Muscle of leg (tissue), 16 donors: ENCODE measurements at places on chromosomes 2 and 18.

DNA sequence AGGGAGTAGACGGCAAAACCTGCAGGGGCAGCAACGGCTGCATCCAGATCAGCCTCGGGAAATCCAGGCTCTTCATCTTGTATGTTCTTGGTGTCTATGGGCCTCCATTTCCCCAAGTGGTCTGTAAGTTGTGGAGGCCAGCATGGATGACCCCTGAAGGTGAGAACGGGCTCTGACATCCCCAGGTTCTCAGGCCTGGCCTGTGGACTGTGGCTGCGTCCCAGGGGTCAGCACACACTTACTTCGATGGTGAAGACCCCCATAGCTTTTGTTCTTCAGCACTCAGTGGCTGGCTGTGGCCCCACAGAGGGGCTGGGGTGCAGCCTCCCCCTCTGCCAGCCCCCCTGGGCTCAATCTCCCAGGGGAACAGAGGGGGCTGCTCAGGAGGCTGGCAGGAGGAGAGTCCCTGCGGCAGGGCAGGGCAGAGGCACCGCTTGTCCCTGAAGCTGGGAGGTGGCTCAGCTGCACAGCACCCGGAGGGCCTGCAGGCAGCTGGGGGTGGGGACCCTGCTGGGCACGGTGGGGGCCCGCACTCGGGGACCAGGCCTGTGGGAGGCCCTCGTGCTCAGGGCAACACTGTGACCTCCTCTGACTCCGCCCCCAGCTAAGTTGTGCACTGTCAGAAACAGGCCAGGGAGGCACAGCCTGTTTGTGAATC is 3.8 kb downstream of the SLC66A3 start:
- peaks cover 14% of the 10 kb centered on the region for H3K4me1 ChIP-seq
- H3K4me3 ChIP-seq = no peak overlapping the region
- H3K36me3 ChIP-seq = peaks cover 5% of the 10 kb centered on the region
- no peak for DNase-seq
- no peak overlapping the region for H3K27ac ChIP-seq

GRCh38 chr2:33441235-33441810 is 35.1 kb upstream of the RASGRP3 start:
- no peak overlapping the region for H3K4me3 ChIP-seq
- H3K27ac ChIP-seq = no peak overlapping the region
- peak; percentile 84 for DNase-seq
- H3K4me1 ChIP-seq = no peaks in the 10 kb centered on the region
- H3K36me3 ChIP-seq = no peaks in the 10 kb centered on the region

GRCh38 chr2:231360881-231361371 is 34.6 kb upstream of the B3GNT7 start:
- no peak overlapping the region for H3K4me3 ChIP-seq
- H3K27me3 ChIP-seq = no peaks in the 10 kb centered on the region
- no peak overlapping the region for H3K27ac ChIP-seq
- H3K4me1 ChIP-seq = peaks cover 6% of the 10 kb centered on the region

DNA sequence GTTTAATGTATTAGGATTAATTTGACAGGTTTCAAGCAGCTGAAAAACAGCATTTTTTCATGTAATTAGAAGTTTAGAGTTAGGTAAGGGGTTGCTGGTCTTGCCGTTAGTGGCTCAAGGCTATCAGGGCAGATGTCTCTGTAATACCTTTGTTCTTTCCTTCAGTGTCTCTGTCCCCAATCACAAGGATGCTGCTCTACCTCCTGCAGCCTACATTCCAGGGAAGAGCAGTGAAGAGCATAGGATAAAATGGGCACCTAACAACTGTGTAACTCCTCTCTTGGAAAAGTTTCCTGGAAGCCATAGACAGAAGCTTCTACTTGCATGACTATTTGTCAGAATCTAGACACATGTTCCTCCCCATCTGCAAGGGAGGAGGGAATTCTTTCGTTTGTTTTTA is 9.4 kb upstream of the SERPINB7 start:
- no peaks in the 10 kb centered on the region for H3K4me1 ChIP-seq
- H3K27ac ChIP-seq = no peak overlapping the region
- H3K36me3 ChIP-seq = no peaks in the 10 kb centered on the region
- H3K27me3 ChIP-seq = no peaks in the 10 kb centered on the region

GRCh38 chr2:217899231-217900009 is 103.4 kb downstream of the TNS1 start:
- no peak overlapping the region for H3K4me3 ChIP-seq
- H3K4me1 ChIP-seq = peaks cover 64% of the 10 kb centered on the region
- peaks cover 68% of the 10 kb centered on the region for H3K36me3 ChIP-seq
- H3K27me3 ChIP-seq = no peaks in the 10 kb centered on the region
- no peak for DNase-seq
- no peak overlapping the region for H3K27ac ChIP-seq

- no peaks in the 10 kb centered on the region for H3K4me1 ChIP-seq
- H3K36me3 ChIP-seq = no peaks in the 10 kb centered on the region
- H3K27ac ChIP-seq = no peak overlapping the region
- DNase-seq = peak; percentile 75
Measured at GRCh38 chr18:78309924-78310323, 669.7 kb upstream of the SALL3 start.

- H3K27ac ChIP-seq = no peak overlapping the region
- no peak overlapping the region for H3K4me3 ChIP-seq
- H3K4me1 ChIP-seq = no peaks in the 10 kb centered on the region
- H3K36me3 ChIP-seq = no peaks in the 10 kb centered on the region
- DNase-seq = no peak
Measured at GRCh38 chr2:20001361-20001863, 11.1 kb downstream of the MATN3 start.

GRCh38 chr2:227706859-227707258 is 11.0 kb downstream of the SLC19A3 start:
- no peak for DNase-seq
- H3K27ac ChIP-seq = no peak overlapping the region
- H3K36me3 ChIP-seq = no peaks in the 10 kb centered on the region
- no peak overlapping the region for H3K4me3 ChIP-seq
- H3K27me3 ChIP-seq = no peaks in the 10 kb centered on the region

DNA sequence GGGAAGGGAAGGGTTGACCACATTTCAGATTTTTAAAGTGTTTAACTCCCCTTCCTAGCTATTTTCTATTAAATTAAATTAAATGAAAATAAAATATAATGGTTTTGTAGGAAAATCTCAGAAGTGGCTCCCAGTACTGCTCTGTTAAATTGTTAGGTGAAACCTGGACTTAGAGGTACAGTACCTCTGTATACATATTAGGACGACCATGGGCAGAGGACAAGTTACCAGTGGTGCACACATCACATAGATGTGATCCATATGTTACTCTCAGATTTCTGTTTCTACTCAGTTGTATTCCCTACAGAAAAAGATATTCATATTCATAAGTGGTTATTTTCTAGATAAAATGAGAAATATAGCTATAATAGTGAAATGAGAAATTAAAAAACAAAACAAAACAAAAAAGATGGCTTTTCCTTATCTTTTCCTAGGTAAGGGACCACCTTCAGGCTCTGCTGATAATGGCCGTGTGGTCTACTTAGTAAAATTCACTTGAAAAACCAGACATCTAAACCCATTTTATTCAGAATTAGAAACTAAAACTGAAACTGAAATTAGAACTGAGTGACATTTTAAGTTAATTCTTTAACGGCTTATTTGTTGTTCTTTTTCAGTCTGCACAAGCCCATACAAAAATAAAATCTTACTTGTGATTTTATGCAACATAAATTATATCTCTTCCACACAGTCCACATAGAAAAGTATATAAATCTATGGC is 832.5 kb upstream of the CHAC2 start:
- no peak for DNase-seq
- H3K27ac ChIP-seq = no peak overlapping the region
- H3K27me3 ChIP-seq = no peaks in the 10 kb centered on the region
- no peak overlapping the region for H3K4me3 ChIP-seq
- no peaks in the 10 kb centered on the region for H3K4me1 ChIP-seq
- H3K36me3 ChIP-seq = no peaks in the 10 kb centered on the region

GRCh38 chr2:105403783-105404698 is 5.2 kb upstream of the FHL2 start:
- H3K27ac ChIP-seq = no peak overlapping the region
- peaks cover 13% of the 10 kb centered on the region for H3K4me1 ChIP-seq
- H3K4me3 ChIP-seq = no peak overlapping the region

GRCh38 chr2:143819190-143819735 is 690.0 kb downstream of the ARHGAP15 start:
- H3K27me3 ChIP-seq = no peaks in the 10 kb centered on the region
- no peaks in the 10 kb centered on the region for H3K36me3 ChIP-seq
- H3K4me3 ChIP-seq = no peak overlapping the region
- DNase-seq = peak; percentile 24
- peaks cover 14% of the 10 kb centered on the region for H3K4me1 ChIP-seq
- H3K27ac ChIP-seq = no peak overlapping the region

DNA sequence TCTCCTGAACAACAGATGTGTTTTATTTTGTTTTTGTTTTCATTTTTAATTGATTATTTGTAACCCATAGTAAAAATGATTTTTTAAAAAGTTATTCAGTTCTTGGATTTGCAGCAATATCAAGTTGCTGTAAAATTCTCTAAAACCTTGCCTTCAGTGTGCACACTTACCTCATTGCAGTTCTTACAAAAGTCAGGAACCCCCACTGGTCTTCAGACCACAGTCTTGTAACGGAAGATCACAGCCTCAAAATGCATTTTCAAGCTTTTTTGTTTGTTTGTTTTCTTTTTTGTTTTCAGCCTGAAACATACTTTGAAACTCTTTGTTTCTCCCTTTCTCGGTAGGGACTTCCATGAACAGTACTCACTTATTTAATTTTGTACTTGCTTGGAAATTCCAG is 1012.8 kb upstream of the GYPC start:
- no peak for DNase-seq
- no peak overlapping the region for H3K27ac ChIP-seq
- H3K36me3 ChIP-seq = no peaks in the 10 kb centered on the region
- H3K27me3 ChIP-seq = no peaks in the 10 kb centered on the region
- no peaks in the 10 kb centered on the region for H3K4me1 ChIP-seq
- no peak overlapping the region for H3K4me3 ChIP-seq

DNA sequence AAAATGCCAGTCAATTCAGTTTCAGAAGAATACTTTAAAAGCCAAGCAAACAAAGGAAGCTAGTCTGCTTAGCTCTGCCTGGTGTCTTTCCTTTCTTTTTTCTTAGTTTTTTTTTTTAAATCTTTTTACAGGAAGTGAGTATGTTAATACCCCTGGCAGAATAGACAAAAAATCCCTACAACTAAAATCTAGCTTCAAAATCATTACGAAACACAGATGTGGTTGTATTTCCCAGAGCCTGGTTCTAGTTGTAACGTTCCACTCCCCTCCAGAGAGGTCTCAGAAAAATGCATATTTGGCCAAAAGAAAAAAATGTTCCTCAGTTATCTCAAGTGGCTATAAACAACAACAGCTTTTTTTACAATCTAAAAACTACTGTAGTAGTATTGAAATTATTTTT is 202.1 kb upstream of the RND3 start:
- no peak overlapping the region for H3K4me3 ChIP-seq
- DNase-seq = peak; percentile 50
- no peaks in the 10 kb centered on the region for H3K27me3 ChIP-seq
- no peaks in the 10 kb centered on the region for H3K36me3 ChIP-seq
- H3K27ac ChIP-seq = no peak overlapping the region

- peak; percentile 90 for DNase-seq
- peak overlapping the region; percentile 43 for H3K4me3 ChIP-seq
- no peak overlapping the region for H3K27ac ChIP-seq
Measured at GRCh38 chr2:128736689-128737545, 418.2 kb upstream of the HS6ST1 start.

DNA sequence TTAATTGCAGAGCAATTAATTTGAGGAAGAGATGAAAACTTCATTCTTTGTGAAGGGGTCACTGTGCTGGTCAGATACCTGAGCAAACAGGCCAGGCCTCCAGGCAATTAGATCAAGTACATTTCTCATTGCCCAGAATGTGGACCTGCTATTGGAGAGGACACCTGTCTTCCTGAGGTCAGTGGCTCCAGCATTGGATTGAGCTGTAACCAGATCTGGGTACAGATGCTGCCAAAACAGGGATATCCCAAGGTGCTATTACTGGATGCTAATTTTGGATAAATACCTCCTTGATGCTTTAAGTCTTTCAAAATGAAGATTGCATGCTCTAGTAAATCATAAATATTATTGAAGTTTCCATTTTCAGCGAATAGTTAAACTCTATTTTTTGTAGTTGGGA is 131.5 kb downstream of the FAM161A start:
- peak; percentile 32 for DNase-seq
- no peaks in the 10 kb centered on the region for H3K36me3 ChIP-seq
- H3K27ac ChIP-seq = no peak overlapping the region
- H3K27me3 ChIP-seq = no peaks in the 10 kb centered on the region
- H3K4me3 ChIP-seq = no peak overlapping the region
- peaks cover 2% of the 10 kb centered on the region for H3K4me1 ChIP-seq

DNA sequence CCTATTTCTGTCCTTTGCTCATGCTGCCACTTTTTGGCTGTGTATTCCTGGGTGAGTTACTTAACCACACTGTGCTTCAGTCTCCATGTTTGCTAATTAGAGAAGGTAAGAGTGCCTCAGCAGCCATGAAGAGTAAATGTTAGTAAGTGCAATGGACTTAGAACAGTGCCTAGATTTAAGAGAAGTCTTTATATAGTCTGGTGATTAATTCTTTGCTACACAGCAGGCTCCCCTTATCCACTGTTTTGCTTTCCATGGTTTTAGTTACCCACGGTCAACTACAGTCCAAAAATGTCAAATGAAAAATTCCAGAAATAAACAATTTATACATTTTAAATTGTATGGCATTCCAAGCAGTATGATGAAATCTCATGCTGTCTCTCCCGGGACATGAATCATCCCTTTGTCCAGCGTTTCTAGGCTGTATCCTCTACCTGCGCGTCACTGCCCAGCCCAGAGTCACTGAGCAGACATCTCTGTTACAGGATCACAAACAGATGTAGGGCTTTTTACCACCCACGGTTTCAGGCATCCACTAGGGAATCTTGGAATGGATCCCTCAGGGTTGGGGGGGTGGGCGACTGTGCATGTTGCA is 91.0 kb downstream of the CTIF start:
- DNase-seq = peak; percentile 68
- H3K4me1 ChIP-seq = no peaks in the 10 kb centered on the region
- H3K27ac ChIP-seq = no peak overlapping the region
- H3K36me3 ChIP-seq = peaks cover 10% of the 10 kb centered on the region
- H3K27me3 ChIP-seq = no peaks in the 10 kb centered on the region
- H3K4me3 ChIP-seq = no peak overlapping the region

GRCh38 chr2:149800624-149801542 is 213.3 kb upstream of the MMADHC start:
- H3K4me1 ChIP-seq = no peaks in the 10 kb centered on the region
- H3K27ac ChIP-seq = no peak overlapping the region
- H3K36me3 ChIP-seq = no peaks in the 10 kb centered on the region
- no peak overlapping the region for H3K4me3 ChIP-seq
- DNase-seq = peak; percentile 50
- no peaks in the 10 kb centered on the region for H3K27me3 ChIP-seq

- H3K4me3 ChIP-seq = no peak overlapping the region
- no peaks in the 10 kb centered on the region for H3K36me3 ChIP-seq
- DNase-seq = no peak
- H3K27me3 ChIP-seq = no peaks in the 10 kb centered on the region
- peaks cover 5% of the 10 kb centered on the region for H3K4me1 ChIP-seq
- H3K27ac ChIP-seq = no peak overlapping the region
Measured at GRCh38 chr2:205865905-205866441, 183.7 kb downstream of the NRP2 start.

GRCh38 chr2:201938781-201939180 is 94.9 kb upstream of the FZD7 start:
- no peak overlapping the region for H3K27ac ChIP-seq
- H3K36me3 ChIP-seq = no peaks in the 10 kb centered on the region
- no peak overlapping the region for H3K4me3 ChIP-seq
- H3K27me3 ChIP-seq = no peaks in the 10 kb centered on the region
- DNase-seq = no peak
- peaks cover 12% of the 10 kb centered on the region for H3K4me1 ChIP-seq

- no peak overlapping the region for H3K27ac ChIP-seq
- DNase-seq = no peak
- peaks cover 5% of the 10 kb centered on the region for H3K36me3 ChIP-seq
- peaks cover 3% of the 10 kb centered on the region for H3K4me1 ChIP-seq
- no peaks in the 10 kb centered on the region for H3K27me3 ChIP-seq
Measured at GRCh38 chr2:201448061-201448460, 3.2 kb downstream of the TRAK2 start.
